Gastroesophageal sphincter (tissue), 4 donors: ENCODE measurements at places on chromosomes 7 and 10.
A peak's percentile ranks its signal among the peaks of the same experiment; 100 is the strongest.

GRCh38 chr7:88111140-88111743 lies 108.6 kb downstream of the SRI start:
- no peak for ATAC-seq

DNA sequence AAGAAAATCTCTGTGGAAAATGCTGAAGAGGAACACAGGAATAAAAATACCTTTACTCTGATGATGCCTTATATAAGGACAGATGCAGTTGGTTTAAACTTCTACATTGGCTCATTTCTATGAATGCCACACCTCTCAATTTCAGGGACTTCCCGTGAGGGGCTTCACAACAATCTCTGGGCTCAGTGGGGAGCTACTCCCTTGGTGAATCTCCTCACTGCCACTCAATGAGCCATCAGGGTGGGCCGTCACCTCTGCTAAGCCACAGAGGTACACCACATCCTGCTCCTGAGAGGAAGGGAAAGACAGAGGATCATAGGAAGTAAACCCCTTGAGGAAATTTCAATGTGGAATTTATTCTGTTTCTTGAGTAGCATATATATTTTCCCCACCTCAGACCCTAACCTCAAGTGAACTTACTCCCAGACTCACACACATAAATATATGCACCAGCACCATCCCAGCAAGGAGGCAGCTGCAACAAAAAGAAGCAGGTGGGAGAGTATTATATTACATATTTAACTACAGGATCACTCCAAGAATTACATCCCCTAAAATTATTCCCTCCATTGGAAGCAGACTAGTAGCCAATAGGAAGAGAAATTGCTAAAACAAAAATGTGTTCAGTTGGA lies 63.3 kb upstream of the PRSS1 start:
- no peak for ATAC-seq

DNA sequence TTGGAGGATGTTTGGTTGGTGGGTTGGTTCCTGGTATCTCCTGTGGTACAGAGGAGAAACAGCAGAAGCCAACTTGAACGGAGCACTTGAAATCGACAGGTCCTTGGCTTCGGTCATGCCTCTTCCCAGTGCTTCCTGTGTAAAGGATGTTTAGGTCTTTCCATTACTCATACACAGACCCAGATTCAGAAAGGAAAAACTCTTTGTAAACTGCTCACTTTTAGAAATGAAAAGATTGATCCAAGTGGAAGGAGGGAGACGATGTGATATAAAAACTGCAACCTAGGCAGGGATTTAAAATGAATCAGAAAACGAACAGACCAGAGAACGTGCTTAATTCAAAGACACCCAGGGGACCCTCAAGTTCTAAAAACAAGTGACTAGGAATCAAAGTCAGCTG lies 338.4 kb downstream of the GALNT17 start:
- ATAC-seq: no peak

DNA sequence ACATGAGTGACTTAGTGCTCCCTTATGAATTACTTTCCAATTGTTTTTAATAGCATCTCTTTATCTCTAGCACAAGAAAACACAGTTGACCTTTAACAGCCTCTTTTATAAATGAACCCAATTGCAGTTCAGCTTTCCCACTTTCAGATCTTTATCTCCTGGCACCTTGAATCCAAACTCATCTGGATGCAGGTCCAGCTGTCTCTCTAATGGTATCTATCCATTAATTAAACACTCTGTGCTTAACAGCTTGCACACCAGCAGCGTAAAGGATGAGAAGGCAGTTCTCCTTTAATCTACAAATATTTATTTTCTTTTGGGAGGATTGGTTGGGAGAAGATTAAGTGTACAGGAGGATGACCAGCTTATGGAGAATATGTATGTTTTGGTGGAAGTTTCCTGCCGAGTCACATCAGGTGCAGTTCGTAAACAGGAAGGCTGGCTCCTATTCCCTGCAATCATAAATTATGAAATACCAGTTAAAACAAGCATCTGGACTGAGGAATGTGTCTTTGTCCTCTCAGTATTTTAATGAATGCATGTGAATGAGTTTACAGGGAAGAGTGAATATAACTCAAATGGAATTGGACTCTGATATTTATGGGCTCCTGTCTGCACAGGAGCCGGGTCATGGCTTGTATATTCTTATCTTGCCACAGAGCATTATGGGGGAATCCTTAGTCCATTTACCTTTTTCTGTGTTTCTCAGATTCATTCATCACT lies 232.7 kb downstream of the PHF14 start:
- no peak for ATAC-seq

- ATAC-seq: peak; percentile 25
Measured at GRCh38 chr7:50282813-50283605, 21.5 kb upstream of the IKZF1 start.

- ATAC-seq: no peak
Measured at GRCh38 chr7:150345012-150345411, 3.6 kb upstream of the RARRES2 start.

DNA sequence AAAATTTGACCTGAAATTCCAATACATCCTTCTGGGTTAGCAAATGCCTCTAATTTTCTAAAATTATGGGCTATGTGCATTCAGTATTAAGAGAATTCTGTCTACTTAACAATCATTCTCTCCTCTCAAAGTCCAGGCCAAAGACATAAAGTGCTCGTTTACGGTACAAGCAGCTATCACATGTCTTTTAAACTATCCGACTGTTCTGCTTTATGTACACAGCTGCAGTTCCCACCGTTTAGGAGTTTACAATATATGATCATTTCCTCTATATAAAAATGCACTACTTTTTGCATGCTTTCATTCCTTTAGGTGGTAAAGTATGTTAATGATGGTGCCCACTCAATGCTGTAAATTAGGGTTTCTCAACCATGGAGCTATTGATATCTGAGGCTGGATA lies 34.0 kb downstream of the CDK6 start:
- no peak for ATAC-seq

DNA sequence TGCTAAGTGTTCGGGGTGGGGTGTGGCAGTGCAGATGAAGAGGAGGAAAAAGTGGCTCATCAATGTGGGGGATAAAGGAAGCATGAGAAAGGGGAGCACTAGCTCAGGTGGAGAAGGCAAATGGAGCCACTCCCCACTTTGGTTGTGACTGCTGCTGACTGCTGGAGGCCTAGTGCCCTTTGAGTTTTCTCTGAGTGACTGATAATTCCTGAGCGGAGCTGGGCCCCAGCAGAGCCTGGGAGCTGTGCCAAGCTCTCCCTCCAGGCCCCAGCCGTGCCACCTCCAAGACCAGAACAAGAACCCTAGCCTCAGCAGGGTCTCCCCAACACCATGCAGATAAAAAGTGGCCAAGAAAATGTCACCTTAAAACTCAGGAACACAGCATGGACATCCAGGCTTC lies 9.7 kb upstream of the RASSF4 start:
- ATAC-seq: no peak

GRCh38 chr7:90931986-90932916 lies 332.0 kb upstream of the FZD1 start:
- no peak for ATAC-seq

DNA sequence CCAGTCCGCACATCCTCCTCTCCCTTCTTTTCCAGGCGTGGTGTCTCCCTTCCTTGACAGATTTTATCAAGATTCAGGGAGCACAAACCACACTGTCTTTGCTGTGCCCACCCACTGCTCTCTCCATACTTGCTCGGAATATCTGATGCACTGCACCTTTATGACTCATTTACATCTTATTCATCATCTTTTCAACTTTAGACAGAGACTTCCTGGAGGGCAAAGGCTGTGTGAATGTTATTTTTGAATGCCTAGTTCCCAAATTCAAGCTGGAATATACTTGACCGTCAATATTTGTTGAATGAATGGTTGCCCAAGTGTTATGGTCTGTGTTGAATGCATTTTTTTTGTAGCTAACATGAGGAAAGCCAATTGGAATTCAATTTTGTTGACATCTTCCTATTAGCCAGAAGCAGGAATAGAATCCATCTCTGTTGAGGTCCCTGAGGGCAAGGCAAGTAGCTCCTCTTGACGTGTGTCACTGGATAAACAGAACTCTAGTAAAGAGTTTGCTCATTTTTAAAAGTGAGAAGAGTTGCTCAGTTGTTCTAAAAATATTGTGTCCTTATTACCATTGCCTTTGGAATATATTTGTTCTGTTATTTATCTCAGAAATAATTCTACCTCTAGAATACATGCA lies 95.0 kb downstream of the KLF6 start:
- no peak for ATAC-seq
